ENCODE measurements at places on chromosomes 5 and 9. TPM values are rescaled to one million over a fixed set of nuclear protein-coding genes. Genes with fewer than 3 reads are reported as not detected.

DNA sequence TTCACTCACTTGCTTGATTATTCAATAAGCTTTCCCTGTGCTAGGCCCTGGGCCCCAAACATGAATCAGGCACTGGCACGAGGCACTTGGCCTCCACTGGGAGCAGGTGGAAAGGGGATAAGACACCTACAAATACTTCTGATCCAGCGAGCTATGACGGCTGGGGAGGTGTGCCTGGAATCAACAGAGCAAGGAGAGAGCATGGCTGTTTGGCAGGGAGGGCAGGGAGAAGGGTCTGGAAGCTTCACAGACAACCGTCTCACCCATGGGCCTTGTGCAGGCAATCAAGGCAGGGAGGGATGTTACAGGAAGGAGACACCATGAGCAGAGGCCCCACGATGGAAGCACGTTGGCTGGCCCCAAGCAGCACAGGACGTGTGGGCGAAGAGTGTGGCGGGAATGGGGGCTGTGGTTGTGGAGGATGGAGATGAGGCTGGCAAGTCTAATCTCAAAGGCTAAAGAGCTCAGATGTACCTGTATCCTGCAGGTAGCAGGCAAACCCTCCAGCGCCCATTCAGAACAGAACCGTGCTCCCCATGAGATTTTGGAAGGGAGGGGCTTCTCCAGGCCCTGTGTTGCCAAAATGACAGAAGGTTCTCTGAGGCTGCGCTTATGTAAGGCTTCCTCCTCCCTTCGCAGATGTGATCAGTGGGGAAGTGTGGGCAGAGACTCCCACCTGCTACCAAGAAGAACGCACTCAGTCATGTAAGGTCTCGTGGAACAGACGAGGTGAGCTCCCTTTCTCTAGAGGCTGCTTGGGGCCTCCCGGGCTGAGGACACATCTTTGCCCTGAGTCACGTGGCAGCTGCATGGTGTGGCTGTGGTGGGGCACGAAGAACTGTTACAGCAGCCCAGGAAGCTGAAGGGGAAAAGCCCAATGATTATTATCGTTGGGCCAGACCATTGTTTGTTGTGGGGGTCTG, 189.7 kb downstream of the DAB2IP start:
- DNase-seq, result no peak

GRCh38 chr5:83069096-83069799, 7.9 kb downstream of the TMEM167A start:
- no peak for DNase-seq

- no peak for DNase-seq
Observed at GRCh38 chr9:1982074-1982473, 33.1 kb upstream of the SMARCA2 start.

The SPATA31C1 gene
- total RNA-seq, result not detected

Data from Right ventricle myocardium superior (tissue), 1 donor.